ENCODE measurements at places on chromosomes 4 and X.

- DNase-seq: no peak
These were observed 21.5 kb downstream of the RELL1 start for GRCh38 chr4:37664696-37665095.

DNA sequence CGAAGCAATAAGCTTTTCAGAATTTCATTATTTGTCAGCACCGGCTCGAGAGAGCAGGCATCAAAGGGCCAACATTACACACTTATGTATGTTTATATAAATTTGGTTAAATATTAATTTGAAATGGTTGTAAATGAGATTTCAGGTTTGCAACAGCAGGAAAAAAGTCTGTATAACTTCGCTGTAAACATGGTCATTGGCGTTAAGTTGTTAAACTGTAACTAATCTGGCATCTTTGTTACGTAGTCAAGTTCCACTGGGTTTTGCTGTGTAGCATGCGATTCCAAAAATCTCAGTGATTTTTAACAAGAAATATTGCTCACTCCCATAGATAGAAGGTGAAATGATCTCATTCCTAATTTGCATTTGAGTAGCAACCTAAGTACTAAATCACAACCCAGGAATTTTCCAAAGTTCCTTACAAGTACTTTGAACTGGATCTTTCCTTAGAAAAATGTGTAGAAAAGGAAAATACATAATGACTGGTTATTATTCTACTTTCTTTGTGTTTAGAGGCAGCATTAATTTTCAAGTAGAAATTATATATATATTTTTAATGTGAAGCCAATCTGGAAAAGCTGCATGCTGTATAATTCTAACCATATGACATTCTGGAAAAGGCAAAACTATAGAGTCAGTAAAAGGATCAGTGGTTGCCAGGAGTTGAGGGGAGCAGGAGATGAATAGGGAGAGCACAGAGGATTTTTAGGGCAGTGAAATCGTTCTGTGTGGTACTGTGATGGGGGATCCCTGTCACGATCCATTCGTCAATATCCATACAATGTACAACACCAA lies 222.1 kb downstream of the CBR4 start:
- no peak for DNase-seq

DNA sequence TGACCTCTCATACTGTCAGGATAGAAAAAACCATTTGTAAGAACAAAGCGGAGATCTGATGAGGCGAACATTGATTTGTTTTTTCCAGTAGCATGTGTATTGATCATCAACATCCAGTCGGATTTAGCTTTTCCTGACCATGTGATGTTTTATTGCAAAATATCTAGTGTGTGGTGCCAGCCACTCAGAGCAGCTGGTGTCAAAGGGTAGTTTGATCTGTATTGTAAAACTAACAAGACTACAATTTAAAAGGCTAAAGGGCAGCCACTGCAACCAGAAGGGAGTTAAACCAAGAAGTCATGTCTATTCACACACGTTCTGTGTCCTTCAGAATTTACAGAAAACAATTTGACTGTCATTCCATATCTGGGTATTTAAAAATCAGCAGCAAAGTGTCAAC lies 719.0 kb upstream of the FRG1 start:
- no peak for DNase-seq

- DNase-seq: no peak
These were observed 282.9 kb downstream of the USP46 start for GRCh38 chr4:52376132-52376704.

- DNase-seq: no peak
These were observed 370.9 kb upstream of the SMIM31 start for GRCh38 chr4:164383058-164383357.

GRCh38 chr4:100299046-100299840 lies 109.0 kb upstream of the DDIT4L start:
- no peak for DNase-seq

- DNase-seq: no peak
These were observed 1543.1 kb upstream of the IGFBP7 start for GRCh38 chr4:58653251-58653650.

DNA sequence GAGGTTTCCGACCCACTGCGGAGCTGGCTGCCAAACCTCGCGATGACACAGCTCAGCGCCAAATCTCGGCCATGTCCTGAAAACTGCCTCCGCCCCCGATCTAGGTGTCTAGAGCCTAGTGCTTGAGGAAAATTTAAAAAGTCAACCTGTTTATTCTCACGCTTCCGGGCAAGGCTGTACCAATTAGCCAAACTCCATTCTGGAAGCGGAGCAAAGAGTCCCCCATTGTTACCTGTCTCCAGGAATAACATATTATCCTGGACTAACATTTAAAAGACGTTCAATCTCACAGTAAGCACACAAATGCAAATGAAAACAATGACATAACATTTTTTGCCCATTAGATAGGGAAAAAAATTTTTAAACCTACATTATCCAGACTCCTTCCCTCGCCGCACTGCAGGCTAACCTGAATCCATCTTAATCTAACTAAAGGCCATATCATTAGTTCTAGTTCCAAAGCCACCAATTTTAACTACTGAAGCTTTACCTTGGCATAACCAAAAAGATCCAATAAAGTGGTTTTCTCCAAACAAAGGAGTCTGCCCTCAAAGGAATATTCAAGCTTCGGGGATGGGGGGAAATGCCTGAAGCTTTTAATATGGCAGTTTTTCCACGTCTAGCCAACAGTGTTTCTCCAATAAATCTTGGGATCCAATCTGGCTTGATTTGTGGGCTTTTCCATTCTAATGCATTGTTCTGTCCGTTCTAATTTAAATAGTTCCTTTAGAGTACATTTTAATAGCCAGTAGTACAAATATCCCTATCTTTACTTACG lies 1.9 kb downstream of the HUWE1 start:
- no peak for DNase-seq

DNA sequence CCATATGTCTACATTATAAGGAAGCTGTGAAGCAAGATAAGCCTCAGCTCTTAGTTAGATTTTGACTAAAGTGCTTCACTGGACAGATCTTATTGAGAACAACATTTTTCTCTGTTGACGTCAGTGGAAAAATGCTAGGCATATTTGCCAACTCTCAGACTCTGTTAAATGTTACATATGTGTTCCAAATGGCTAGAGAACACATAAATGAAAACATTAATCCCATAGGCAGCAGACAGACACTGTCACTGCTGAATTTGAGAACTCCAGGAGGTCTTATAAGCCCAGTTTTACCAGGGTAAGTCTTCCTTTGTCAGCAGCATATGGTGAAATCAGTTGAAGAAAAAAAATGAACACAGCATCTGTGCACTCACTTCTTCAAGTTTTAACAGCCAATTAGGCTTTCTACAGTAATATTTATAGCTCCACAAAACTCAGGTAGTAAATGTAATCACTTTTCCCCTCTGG lies 186.9 kb downstream of the CAMK2D start:
- DNase-seq: no peak

GRCh38 chr4:122107680-122108079 lies 44.5 kb upstream of the BLTP1 start:
- DNase-seq: no peak

GRCh38 chrX:17242470-17242869 lies 132.5 kb upstream of the NHS start:
- no peak for DNase-seq

DNA sequence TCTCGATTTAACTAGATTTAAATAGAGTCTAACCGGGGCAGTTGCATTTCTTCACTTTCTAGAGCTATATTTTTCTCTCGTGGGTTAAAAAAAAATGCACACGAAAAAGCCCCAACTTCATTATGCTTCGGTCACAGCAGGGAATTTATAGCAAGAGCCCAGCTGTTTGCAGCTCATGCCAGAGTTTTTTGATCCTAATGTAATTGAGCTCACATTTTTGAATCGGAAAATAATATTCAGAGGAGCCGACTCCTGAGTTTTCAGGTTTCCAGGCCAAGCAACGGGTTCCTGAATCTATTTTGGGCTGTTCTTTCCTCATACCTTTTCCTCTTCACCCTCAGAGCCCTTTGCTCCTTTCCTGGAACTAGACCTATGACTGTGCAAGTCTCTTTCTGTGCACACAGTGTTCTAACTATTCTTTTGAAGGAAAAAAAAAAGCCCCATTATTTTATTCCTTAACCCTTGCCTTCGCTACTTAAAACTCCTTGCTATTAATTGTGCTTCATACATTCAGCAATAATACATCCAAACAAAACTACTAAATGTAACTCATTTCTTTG lies 27.5 kb upstream of the ESX1 start:
- no peak for DNase-seq

GRCh38 chr4:170270628-170271027 lies 180.9 kb upstream of the AADAT start:
- DNase-seq: no peak

GRCh38 chrX:7926914-7927258 lies 327 bp downstream of the PNPLA4 start:
- DNase-seq: no peak

GRCh38 chrX:39418254-39418704 lies 617.0 kb downstream of the MID1IP1 start:
- no peak for DNase-seq

GRCh38 chr4:147101678-147102077 lies 156.0 kb upstream of the TTC29 start:
- no peak for DNase-seq

DNA sequence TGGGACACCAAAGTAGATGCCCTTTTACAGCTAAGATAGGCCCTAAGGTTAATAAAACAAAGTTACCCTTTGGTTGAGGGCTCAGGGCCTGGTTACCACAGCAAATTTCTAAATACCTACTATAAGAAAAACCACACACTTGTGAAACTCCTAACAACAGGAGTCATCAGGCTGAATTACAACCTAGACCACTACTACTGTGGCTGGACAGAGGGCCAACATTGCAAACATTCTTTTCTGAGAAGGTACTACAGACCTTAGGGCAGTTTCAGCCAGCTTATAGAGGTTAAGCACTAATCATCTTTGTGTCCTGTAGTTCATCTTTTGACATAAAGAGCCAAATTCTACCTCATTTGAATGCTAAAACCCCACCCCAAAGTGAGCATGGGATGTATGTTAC lies 504.0 kb downstream of the RAPGEF2 start:
- DNase-seq: no peak

GRCh38 chr4:120327276-120327675 lies 260.6 kb upstream of the MAD2L1 start:
- no peak for DNase-seq

DNA sequence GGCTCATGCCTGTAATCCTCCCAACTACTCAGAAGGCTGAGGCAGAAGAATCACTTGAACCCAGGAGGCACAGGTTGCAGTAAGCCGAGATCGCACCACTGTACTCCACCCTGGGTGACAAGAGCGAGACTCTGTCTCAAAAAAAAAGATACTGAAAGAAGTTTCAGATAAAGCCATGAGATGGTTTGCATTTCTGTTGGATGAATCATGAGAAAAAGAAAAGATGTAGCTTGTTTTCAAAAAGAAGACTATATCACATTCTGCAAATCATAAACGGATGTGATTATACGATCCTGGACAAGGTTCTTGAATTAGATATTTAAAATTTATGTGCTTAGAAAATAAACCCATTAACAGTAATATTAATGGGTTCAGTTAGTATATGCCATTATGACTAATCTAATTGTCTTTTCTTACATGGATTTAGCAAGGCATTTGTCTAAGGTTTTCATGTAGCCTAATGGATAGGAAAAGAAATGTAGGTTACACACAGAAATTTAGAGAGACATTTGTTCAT lies 345.9 kb downstream of the SLC7A11 start:
- no peak for DNase-seq

DNA sequence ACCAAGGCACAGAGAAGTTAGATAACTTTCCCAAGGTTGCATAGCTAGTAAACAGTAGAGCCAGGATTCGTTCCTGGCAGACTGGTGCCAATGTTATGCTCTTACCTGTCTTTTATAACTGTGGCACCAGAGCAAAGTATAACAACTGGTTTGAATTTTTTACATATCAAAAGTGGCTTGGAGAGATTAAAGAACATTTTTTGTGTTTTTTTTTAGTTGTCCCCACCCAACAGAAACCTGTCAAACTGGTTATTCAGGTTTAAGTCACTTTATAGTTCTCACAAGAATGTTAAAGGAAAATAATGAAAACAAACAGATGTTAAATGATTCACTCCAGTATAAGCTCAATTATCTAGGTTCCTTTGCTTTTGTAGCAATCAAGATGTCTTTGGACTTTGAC lies 15.6 kb upstream of the FAM47E start:
- no peak for DNase-seq

DNA sequence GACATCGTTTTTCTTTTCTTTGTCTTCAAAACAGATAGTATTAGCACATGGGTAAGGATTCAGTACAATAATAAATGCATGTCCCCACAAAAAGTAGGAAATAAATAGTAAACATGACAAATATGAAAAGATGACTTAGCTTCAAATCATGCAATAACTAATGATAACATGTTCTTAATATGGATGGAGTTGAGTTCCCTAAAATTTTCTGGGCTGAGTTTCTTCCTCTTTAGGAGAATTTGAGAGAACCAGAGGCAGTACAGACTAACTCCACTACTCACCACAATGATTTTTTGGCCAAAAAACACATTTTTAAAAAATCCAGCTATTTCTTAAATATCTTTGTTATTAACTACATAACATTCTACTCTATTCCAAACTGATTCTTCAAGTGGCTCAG lies 432.3 kb upstream of the HS3ST1 start:
- no peak for DNase-seq

GRCh38 chr4:7647186-7647585 lies 212.5 kb upstream of the PSAPL1 start:
- no peak for DNase-seq

DNA sequence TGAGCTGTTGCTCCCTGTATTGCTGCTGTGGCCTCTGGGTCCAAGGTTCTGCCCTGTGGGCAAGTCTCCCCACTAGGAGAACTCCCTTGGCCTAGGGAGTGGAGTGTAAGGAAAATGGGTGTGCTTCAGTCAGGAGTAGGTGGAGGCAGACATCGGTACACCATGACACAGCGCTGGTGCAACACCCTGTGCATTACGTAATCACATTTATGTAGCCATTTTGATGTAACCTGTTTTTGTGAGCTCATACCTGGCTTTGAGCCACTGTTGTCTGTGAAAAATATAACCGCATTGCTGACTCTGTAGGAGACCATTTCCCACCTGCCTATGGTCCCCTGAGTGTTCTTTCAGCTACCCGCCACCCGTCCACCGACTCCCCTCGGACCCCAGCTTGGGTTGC lies 700.5 kb upstream of the AGA start:
- DNase-seq: no peak

GRCh38 chr4:148415500-148415899 lies 26.7 kb downstream of the NR3C2 start:
- DNase-seq: no peak

GRCh38 chr4:6333301-6334202 lies 63.9 kb downstream of the WFS1 start:
- DNase-seq: no peak

DNA sequence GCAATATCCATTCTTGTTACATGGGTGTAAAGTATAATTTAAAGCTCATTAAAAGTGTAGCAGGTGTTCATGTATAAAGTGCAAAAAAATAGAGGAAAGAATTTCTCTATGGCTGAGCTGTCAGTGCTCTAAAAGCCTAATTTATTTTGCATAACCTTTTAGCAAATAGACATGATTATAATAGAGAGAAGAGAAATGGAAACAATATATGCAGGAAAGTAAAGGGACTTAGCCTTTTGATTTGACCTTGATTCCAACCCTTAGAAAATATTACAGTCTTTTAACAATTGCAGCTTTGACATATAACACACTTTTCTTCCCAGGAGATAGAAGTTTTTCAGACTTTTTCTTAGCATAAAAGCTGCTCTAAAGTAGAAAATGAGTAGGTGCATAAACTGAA lies 978.3 kb downstream of the PCDH18 start:
- no peak for DNase-seq

GRCh38 chrX:49067285-49068120 lies 6.3 kb downstream of the PRAF2 start:
- DNase-seq: no peak

GRCh38 chrX:24805201-24805600 lies 111.5 kb downstream of the POLA1 start:
- no peak for DNase-seq

GRCh38 chrX:109312757-109313156 lies 169.1 kb downstream of the GUCY2F start:
- DNase-seq: no peak
